Upper lobe of left lung (tissue), 6 donors: ENCODE measurements at places on chromosomes 5 and 9. TPM values are rescaled to one million over a fixed set of nuclear protein-coding genes. Genes with fewer than 3 reads are reported as not detected.

The CRHBP gene
- not detected for total RNA-seq

GRCh38 chr9:123302348-123303214 lies 34.2 kb upstream of the STRBP start:
- DNase-seq: no peak
- no peaks in the 10 kb centered on the region for H3K36me3 ChIP-seq
- no peaks in the 10 kb centered on the region for H3K27me3 ChIP-seq
- no peak overlapping the region for H3K4me3 ChIP-seq
- peaks cover 2% of the 10 kb centered on the region for H3K4me1 ChIP-seq

The EGFLAM gene
- 5.2 TPM for total RNA-seq

- no peak overlapping the region for H3K4me3 ChIP-seq
- H3K27ac ChIP-seq: no peak overlapping the region
- no peaks in the 10 kb centered on the region for H3K27me3 ChIP-seq
- DNase-seq: no peak
Observed at GRCh38 chr9:72354704-72355103, 10.3 kb downstream of the ZFAND5 start.

GRCh38 chr9:120544441-120544840 lies 35.5 kb downstream of the CDK5RAP2 start:
- H3K27me3 ChIP-seq: no peaks in the 10 kb centered on the region
- no peak overlapping the region for H3K4me3 ChIP-seq
- peaks cover 51% of the 10 kb centered on the region for H3K36me3 ChIP-seq
- no peaks in the 10 kb centered on the region for H3K4me1 ChIP-seq

The NTNG2 gene
- 3.1 TPM for total RNA-seq

GRCh38 chr5:142613271-142613671 lies 72.6 kb downstream of the FGF1 start:
- H3K27ac ChIP-seq: no peak overlapping the region
- no peak for DNase-seq
- H3K27me3 ChIP-seq: no peaks in the 10 kb centered on the region
- no peaks in the 10 kb centered on the region for H3K36me3 ChIP-seq
- no peaks in the 10 kb centered on the region for H3K4me1 ChIP-seq

GRCh38 chr9:127937388-127938297 lies at the start of gene DPM2:
Gene DPM2, minus strand, starts transcription at chr9:127937854. Its CDS starts 34 bp downstream, at chr9:127937820.
- peaks cover 23% of the 10 kb centered on the region for H3K36me3 ChIP-seq
- peaks cover 43% of the 10 kb centered on the region for H3K4me1 ChIP-seq
- no peaks in the 10 kb centered on the region for H3K27me3 ChIP-seq
- DNase-seq: peak; percentile 93
- peak within 1 kb of the TSS; percentile 43 for H3K27ac ChIP-seq

DNA sequence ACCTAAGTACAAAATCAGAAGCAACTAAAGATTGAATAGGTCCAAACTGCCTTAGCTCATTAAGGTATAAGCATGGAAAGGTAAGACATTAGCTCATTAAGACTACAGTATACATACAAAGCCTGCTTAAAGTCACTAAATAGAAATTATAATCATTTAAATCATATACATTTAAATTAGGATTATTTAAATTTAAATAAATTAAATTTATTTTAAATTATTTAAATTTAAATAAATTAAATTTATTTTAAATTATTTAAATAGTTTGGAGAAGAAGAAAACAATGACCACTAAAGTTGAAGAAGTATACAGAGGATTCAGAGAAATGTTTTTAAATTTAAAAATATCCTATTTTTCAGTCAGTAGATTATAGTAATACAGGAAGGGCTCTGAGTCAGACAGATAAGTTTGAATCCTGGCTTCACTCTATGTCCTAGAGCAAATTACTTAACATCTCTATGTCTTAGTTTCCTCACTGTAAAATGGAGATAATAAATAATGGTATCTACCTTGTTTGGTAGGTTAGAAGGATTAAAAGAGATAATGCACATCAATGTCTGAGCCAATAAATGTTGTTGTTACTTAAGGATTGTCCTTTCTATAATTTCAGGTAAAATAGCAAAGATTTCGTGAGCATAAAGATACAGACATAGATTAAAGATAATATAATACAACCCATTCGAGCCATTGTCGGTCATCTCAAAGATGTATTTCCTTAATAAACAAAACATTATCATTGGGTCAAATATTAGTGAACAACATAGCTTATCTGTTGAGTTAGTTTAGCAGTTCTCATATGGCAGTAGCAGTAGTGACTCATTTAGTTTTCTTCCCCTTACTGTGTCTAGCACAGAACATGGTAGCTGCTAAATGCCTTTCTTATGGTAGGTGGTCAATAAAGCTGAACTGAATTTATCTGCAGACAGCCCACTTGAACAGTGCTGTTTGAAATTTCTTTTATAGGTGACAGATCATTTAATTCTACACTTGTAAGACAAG lies 100.6 kb downstream of the KIAA0825 start:
- H3K4me1 ChIP-seq: no peaks in the 10 kb centered on the region
- H3K36me3 ChIP-seq: no peaks in the 10 kb centered on the region
- H3K4me3 ChIP-seq: no peak overlapping the region
- no peak for DNase-seq

The PROB1 gene
- total RNA-seq: 2.1 TPM

GRCh38 chr5:117733051-117733450 lies 1158.4 kb upstream of the SEMA6A start:
- no peaks in the 10 kb centered on the region for H3K36me3 ChIP-seq
- no peaks in the 10 kb centered on the region for H3K27me3 ChIP-seq
- H3K4me1 ChIP-seq: no peaks in the 10 kb centered on the region
- DNase-seq: no peak
- H3K4me3 ChIP-seq: no peak overlapping the region

GRCh38 chr9:36892279-36892678 lies 141.8 kb downstream of the PAX5 start:
- DNase-seq: peak; percentile 3
- H3K4me3 ChIP-seq: no peak overlapping the region
- H3K27me3 ChIP-seq: no peaks in the 10 kb centered on the region
- no peak overlapping the region for H3K27ac ChIP-seq

DNA sequence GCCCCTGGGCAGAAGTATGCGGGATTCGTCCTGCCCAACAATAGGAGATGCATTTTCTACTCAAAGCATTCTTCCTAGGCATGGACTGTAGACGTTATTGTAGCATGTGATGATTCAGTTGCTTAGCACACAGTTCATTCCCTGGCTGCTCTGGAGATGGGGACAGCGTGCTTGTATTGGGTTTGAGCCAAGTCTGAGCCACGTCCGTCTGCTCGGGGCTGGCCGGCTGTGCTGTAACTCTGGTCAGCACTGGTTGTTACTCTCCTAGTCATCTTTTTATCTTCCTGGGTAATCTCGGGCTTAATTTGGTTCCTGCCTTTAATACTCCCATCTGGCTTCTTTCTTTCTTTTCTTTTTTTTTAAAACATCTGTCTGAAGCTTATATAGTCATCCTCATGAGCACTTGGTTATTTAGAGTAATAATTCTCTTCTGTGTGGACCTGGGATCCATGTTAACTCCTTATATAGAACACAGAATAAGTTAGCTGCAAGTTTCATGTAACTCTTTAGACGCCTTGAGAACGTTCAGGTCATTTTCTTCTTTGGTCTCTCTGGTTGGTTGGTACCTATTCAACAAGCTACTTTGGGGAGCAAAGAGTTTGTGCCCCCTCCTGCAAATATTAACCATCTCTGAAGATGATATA lies 118.8 kb upstream of the RPS23 start:
- no peaks in the 10 kb centered on the region for H3K36me3 ChIP-seq
- peaks cover 3% of the 10 kb centered on the region for H3K4me1 ChIP-seq
- no peak overlapping the region for H3K4me3 ChIP-seq
- H3K27ac ChIP-seq: no peak overlapping the region

The FRMD3 gene
- total RNA-seq: 6.8 TPM

The PTGES gene
- total RNA-seq: 3.3 TPM

The MSX2 gene
- 1.5 TPM for total RNA-seq

GRCh38 chr9:83108208-83108607 lies 45.3 kb upstream of the RASEF start:
- H3K36me3 ChIP-seq: no peaks in the 10 kb centered on the region
- DNase-seq: no peak
- no peaks in the 10 kb centered on the region for H3K27me3 ChIP-seq
- H3K4me3 ChIP-seq: no peak overlapping the region
- no peaks in the 10 kb centered on the region for H3K4me1 ChIP-seq
- no peak overlapping the region for H3K27ac ChIP-seq

The UBLCP1 gene
- 21.6 TPM for total RNA-seq

The SPINK5 gene
- total RNA-seq: 2.7 TPM

DNA sequence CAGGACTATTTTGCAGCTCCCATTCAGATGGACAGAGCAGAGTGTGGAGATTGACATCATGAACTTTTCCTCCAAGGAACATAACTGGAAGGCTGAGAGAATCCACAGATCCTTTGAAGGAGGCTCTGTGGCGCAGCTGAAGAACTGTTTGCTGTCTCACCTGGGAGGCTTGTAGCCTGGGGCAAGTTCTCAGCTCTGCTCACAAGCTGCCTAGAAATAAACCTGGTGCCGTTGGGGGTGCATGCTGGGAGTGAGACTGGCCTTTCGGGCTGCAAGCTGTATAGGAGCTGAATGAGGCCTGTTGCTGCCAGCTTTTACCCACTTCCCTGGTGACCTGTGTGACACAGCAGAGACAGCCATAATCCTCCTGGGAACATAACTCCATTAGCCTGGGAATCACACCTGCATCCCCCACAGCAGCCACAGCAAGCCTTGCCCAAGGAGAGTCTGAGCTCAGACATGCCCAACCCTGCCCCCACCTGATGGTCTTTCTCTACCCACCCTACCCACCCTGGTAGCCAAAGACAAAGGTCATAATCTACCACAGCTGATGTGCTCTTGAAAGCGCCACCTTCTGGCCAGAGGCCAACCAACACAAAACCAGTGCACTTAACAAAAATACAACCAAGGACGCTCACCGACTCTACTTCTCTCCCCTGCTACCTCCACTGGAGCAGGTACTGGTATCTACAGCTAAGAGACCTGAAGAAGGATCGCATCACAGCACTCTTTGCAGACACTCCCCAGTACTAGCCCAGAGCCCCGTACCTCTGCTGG lies 205.1 kb upstream of the MRPS30 start:
- H3K27me3 ChIP-seq: no peaks in the 10 kb centered on the region
- DNase-seq: no peak
- no peak overlapping the region for H3K27ac ChIP-seq
- no peaks in the 10 kb centered on the region for H3K36me3 ChIP-seq
- no peak overlapping the region for H3K4me3 ChIP-seq
- H3K4me1 ChIP-seq: no peaks in the 10 kb centered on the region

GRCh38 chr9:23702311-23702922 lies 123.6 kb downstream of the ELAVL2 start:
- no peaks in the 10 kb centered on the region for H3K36me3 ChIP-seq
- no peak overlapping the region for H3K27ac ChIP-seq
- no peaks in the 10 kb centered on the region for H3K27me3 ChIP-seq
- H3K4me3 ChIP-seq: no peak overlapping the region
- no peak for DNase-seq

DNA sequence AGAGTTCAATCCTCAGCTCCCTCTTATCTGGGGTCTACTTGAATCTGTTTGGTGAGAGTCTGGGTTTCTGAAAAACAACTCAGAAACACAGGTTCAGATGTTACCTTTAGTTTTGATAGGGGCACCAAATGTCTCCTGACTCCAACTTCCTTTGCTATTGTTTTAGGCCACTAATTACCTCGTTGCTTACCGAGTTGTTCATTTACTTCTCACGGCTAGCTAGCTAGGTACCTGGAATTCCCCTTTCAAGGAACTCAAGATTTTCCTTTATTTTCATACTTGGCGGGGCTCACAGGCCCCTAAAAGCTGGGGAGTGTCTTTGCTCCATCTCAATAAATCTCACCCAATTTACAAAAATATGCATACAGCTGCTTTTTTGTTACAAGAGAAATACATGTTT lies 111.4 kb downstream of the SLC28A3 start:
- H3K27ac ChIP-seq: no peak overlapping the region
- no peaks in the 10 kb centered on the region for H3K36me3 ChIP-seq
- H3K4me3 ChIP-seq: no peak overlapping the region

GRCh38 chr5:137488516-137488915 lies 10.6 kb downstream of the SPOCK1 start:
- H3K27me3 ChIP-seq: no peaks in the 10 kb centered on the region
- H3K27ac ChIP-seq: no peak overlapping the region
- no peaks in the 10 kb centered on the region for H3K4me1 ChIP-seq
- H3K4me3 ChIP-seq: no peak overlapping the region

GRCh38 chr5:155482428-155482827 lies 468.9 kb downstream of the KIF4B start:
- no peak for DNase-seq
- H3K36me3 ChIP-seq: no peaks in the 10 kb centered on the region
- H3K4me1 ChIP-seq: no peaks in the 10 kb centered on the region
- no peak overlapping the region for H3K4me3 ChIP-seq
- H3K27ac ChIP-seq: no peak overlapping the region

The EGR1 gene
- total RNA-seq: 222 TPM

The SOX30 gene
- total RNA-seq: not detected

DNA sequence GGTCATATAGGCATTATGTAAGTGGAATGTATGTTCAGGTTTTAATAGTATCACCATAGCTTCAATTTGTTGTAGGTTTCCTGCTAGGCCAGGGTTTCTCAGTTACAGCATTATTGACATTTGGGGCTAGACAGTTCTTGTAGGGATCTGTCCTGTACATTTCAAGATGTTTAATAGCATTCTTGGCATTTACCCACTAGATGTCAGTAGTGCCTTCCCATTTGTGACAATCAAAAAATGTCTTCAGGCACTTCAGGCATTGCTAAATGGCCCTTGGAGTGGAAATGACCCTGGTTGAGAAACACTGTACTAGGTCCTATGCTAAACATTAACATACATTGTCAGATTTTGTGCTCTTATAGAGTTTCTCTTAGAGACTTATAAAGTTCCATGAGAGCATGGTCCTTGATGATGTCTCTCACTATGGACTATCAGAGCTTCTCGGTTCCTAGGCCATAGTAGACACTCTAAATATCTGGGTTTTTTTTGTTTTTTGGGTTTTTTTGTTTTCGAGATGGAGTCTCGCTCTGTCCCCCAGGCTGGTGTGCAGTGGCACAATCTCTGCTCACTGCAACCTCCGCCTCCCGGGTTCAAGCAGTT lies 1.4 kb downstream of the KIF20A start:
- DNase-seq: no peak
- H3K4me3 ChIP-seq: no peak overlapping the region
- peaks cover 20% of the 10 kb centered on the region for H3K36me3 ChIP-seq
- H3K27ac ChIP-seq: no peak overlapping the region
- H3K27me3 ChIP-seq: no peaks in the 10 kb centered on the region

The NPR2 gene
- total RNA-seq: 8.5 TPM

The SPATA31D4 gene
- not detected for total RNA-seq

The PHF24 gene
- total RNA-seq: 0.30 TPM

- no peak overlapping the region for H3K27ac ChIP-seq
- no peak for DNase-seq
- no peaks in the 10 kb centered on the region for H3K27me3 ChIP-seq
Observed at GRCh38 chr9:37798677-37799076, 1.9 kb upstream of the DCAF10 start.
